Brain (organoid and tissue), 16 donors: ENCODE measurements at places on chromosomes 4 and X.

- DNase-seq: peak; percentile 90
These were observed 31.1 kb downstream of the F11 start for GRCh38 chr4:186297013-186297645.

DNA sequence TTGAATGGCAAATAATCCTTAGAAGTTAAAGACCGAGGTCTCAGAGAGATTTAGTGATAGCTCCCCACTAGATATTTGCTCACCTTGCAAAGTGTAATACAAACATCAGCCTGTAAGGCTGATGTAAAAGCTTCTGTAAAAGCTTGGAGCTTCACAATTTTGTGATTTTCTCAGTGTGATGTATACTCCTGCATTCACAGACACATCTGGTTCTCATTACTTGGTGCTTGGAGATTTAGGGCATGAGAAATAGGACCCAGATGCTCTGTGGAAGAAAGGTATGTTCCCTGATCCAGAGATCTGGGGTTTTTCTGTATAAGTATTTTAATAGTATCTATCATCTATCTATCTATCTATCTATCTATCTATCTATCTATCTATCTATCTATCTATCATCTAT, 1664.3 kb downstream of the C4orf33 start:
- no peak for DNase-seq

GRCh38 chrX:981791-982626, 230.4 kb downstream of the CRLF2 start:
- DNase-seq: no peak

DNA sequence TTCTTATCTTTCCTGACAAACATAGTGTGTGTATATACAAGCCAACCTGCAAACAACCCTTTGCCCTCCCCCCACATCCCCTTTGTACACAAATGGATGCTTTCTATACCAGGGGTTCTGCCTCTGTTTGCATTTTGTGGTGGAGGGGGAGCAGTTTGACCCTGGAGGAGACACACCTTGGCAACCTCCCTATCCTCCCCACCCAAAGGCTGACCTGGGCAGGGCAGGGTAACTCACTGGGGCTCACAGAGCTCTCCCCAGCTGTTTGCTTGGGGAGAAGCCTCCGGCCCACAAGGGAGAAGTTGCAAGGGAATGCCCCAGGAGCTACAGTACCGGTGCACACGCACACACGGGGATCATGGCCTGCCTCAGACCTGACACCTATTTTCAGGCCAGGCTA, 372.6 kb downstream of the BCOR start:
- DNase-seq: no peak

DNA sequence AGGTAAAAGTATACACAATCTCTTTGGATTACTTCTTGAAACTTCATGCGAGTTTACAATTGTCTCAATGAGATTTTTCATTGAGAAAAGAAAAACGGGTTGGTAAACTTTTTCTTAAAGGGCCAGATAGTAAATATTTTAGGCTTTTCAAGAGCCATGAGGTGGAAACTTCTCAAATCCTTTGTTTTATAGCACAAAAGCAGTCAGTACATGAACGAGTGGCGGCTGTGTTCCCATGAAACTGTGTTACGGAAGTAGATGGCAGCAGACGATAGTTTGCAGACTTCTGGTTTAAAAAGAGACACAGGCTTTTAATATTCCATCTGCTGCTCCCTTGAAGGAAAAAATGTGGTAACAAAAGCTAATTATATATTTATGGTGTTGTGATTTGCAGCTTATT, 332.0 kb downstream of the TENM3 start:
- DNase-seq: no peak

- peak; percentile 45 for DNase-seq
These were observed 351.2 kb downstream of the ARHGAP24 start for GRCh38 chr4:85826060-85826678.

- DNase-seq: peak; percentile 40
These were observed 486 bp downstream of the ABLIM2 start for GRCh38 chr4:8157944-8158709.

- DNase-seq: no peak
These were observed 41.7 kb upstream of the FRMD7 start for GRCh38 chrX:132169554-132169953.

DNA sequence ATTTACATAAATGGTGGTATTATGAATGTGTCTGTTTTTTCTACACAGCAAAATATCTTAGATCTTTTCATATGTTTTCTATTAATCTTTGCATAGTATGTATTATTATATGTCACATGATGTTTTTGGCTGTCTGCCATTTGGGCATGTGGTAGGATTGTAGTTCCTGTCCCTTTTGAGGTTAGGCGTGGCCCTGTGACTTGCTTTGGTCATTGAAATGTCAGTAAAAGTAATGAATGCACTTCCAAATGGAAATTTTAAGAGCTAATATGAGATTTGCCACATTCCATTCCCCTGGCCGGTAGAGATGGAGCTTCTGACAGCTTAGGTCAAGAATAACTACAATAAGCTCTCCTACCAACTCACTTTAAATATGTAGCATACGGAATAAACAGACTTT, 45.1 kb downstream of the JADE3 start:
- no peak for DNase-seq

DNA sequence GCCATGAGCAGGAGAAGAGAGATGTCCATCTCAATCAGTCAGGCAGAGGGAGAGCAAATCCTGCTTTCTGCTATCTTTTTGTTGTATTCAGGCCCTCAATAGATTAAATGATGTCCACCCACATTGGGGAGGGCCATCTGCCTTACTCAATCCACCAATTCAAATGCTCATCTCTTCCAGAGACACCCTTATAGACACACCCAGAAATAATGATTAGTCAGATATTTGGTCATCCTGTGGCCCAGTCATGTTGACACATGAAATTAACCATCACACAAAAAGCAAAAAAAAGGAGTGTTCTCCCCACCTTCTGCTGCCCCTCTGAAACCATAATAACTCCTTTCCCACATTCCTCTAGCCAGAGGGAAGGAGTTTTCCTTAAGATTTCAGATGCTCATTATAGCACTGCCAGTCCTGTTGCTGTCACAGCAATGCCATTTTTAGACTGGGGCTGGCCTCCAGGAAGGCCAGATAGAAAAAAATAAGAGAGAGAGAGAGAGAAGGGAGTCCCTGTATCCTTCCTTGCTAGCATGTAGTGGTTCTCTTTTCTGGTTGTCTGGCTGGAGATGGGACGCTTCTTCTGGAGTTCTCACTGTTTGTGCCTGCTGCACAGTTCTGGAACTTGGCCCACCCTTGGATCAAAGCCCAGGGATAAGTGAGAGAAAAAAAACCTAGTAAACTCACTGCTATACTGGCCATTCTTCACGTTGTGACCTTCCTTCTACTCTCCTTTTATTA, 177.7 kb downstream of the RBM46 start:
- DNase-seq: peak; percentile 86

- DNase-seq: no peak
These were observed 27.6 kb upstream of the NKAP start for GRCh38 chrX:119971184-119971583.

- DNase-seq: no peak
These were observed 652 bp upstream of the KLKB1 start for GRCh38 chr4:186226521-186227189.

DNA sequence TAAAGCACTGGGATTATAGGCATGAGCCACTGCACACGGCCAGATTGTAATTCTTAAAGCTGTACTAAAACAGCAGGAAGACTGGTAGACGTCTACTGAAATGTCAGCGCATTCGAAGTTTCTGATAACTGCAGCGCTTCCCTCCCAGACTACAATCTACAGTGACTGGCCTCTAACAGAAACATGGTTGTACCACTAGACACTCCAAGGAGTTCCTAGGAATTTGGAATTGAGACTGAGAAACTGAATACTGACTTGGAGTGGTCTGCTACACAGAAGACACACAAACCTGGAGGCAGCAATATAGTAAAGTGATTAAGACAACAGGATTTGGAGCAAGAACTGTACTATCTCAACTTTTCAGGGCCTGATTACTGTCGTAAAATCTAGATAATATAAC, 937 bp downstream of the HELQ start:
- no peak for DNase-seq

- DNase-seq: no peak
These were observed 10.8 kb downstream of the FTHL17 start for GRCh38 chrX:31061091-31061490.

DNA sequence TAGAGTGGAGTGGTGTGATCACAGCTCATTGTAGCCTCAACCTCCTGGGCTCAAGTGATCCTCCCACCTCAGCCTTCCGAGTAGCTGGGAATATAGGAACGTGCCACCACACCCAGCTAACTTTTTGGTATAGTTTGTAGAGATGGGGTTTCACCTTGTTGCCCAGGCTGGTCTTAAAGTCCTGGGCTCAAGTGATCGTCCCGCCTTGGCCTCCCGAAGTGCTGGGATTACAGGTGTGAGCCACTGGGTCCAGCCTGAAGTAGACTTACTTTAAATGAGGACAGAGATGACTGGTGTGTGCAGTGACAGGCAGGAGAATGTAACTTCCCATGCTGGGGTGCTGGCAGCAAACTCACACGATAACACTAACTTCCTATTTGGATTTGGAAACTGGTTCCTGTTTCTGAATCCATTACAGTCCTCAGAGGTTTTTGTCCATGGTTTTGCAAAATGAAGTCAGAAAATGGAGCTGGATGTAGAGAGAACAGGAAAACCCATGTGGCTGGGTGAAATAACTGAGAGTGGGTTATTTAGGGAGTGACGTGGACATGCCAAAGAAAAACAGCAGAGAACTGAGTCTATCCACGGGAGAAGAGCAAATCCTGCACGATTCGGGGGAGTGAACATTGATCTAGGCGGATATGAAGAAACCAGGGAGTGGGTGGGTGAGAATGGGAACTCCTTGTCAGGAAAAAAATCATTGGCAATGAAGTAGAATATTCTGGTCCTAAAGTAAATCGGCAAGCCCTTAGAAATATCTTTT, 95.6 kb downstream of the GATB start:
- no peak for DNase-seq

DNA sequence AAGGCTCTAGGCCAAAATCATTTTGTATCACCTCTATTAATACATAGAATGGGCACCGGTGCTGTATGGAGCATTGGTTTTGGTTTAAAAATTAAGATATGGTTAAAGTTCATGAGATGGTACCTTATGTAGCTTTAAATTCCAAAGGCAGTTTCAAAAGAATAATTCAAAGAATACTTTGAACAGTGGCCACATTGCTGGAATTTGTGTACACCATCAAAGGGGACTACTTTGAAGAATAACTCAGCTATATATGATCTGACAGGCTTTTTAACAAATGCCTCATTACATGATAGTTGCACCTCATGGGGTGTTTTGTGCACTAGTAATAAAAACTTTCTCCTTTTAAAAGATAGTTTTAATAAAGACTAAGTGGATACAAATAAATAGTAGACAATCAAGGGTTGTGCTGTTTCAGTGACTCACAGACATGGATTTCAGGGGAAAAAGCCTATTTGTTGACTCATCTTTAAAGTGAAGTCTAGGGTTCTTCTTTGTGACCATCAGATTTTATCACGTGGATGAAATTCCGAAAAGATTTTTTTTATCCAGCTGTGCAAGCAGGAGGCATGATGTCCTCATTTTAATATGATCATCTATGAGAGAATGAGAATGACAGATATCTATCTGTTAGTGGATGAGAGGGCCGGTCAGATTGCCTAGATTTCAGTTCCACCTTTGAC, 12.8 kb downstream of the MTM1 start:
- DNase-seq: no peak

- peak; percentile 73 for DNase-seq
These were observed 313.6 kb upstream of the DDX53 start for GRCh38 chrX:22686138-22686541.

DNA sequence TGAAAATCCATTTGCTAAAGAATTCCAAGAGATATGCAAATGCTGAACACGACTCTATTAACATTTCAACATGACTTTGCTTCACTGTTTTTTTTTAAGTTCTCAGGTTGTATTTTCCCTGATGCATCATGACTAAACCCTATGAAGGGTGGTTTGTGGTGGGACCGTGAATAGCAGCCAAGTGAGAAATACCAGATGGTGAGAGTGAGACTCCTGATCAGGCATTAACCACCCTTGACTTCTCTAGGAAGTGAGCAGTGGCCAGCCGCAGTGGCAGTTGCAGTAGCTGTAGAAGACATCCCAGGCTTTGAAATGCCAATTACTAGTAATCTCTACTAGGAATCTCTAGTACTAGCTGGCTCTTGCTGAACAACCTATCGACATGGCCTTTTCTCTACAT, 383.4 kb downstream of the FAM133A start:
- DNase-seq: no peak

DNA sequence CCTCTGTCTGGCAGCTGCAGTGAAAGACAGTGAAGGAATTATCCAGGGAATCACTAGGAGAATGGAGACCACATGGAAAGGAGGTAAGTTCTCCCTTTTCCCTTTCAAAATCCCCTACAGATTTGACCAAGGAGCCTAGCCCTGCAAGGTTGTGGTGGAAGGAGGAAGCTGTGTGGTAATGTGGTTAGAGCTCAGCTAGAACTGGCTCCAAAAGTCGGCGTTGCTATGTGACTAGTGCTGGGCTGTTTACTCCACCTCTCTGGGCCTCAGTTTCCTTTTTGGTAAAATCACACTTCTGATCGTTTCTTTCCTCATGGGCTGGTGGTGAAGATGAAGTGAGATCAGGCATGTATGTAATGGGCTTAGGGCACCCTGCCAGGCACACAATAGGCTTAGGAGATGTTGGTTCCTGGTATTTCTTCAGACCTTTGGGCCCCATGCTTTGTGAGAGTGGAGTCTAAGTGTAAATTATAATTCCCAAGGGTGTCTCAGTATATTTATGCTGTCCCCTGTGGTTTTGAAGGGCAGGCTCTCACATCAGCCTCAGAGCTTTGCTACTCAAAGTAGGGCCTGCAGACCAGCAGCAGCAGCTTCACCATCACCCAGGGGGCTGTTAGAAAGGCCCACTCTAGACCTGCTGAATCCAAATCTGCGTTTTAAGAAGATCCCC, 183.7 kb upstream of the BCOR start:
- no peak for DNase-seq

DNA sequence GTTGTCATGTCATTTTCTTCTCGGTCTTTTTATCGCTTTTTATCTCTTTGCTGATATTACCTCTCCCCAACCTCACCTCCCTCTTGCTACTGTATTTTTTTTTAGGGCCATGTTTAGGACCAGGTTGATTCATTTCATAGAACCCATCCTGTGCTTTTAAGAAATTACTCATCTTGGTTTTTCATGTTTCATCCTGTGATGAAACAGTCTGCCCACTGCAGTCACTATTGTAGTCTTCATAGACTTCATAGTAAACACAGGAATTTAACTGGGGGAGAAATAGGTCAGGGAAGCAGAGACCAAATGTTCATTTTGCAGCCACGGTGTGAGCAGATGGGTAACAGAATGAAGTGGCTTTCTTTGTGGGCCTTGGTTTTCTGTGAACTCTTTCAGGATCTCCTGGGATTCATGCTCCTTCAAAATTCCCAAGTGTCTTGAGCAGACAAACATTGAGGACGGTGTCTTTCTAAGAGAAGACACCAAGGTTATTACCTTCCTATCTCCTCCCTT, 161.8 kb downstream of the NAA11 start:
- no peak for DNase-seq
